ENCODE measurements at places on chromosomes 3 and 15.

GRCh38 chr15:39640665-39641064 is 59.8 kb downstream of the THBS1 start:
- DNase-seq, result no peak

DNA sequence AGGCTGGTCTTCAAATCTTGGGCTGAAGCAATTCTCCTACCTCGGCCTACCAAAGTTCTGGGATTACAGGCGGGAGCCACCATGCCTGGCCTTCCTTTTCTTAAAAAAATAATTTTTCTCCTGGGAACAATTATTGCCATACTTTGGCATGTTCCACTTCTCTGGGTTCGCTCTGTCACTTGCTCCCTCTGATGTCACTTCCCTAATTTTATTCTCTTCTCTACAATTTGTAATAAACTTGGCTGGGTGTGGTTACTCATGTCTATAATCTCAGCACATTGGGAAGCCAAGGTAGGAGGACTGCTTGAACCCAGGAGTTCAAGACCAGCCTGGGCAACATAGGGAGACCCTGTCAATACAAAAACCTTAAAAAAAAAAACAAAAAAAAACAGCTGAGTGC is 6.1 kb upstream of the IMPDH2 start:
- no peak for DNase-seq

GRCh38 chr3:72018343-72018984 is 233.5 kb upstream of the PROK2 start:
- DNase-seq, result no peak

GRCh38 chr3:160393346-160394008 is 5.5 kb downstream of the IFT80 start:
- DNase-seq, result no peak

DNA sequence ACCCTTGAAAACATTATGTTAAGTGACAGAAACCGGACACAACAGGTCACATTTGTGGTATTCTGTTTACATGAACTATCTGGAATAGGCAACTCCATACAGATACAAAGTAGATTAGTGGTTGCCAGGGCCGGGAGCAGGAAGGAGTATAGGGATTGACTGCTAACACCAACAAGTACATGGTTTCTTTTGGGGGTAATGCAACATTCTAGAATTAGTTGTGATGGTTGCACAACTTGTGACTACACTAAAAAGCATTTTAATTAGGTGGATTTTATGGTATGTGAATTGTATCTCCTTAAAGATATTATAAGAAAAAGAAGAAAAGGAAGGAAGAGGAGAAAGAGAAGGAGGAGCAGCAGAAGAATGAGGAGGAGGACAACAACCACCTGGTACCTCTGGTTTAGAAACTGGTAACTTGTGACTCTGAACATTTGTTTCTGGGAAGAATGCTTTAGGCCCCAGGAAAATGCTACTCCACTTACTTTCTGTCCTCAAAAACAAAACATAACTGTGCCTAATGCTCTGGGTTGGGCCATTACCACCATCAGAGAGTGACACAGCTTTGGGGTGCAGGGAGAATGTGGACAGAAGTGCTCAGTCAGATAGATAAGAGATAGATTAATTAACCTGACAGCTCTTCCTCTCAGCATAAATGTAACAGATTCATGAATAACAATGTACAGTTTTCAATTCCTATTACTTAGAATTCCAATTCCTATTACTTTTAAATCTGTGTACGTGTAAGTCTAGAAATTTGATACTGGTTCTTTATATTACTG is 20.3 kb downstream of the SETMAR start:
- DNase-seq, result no peak

DNA sequence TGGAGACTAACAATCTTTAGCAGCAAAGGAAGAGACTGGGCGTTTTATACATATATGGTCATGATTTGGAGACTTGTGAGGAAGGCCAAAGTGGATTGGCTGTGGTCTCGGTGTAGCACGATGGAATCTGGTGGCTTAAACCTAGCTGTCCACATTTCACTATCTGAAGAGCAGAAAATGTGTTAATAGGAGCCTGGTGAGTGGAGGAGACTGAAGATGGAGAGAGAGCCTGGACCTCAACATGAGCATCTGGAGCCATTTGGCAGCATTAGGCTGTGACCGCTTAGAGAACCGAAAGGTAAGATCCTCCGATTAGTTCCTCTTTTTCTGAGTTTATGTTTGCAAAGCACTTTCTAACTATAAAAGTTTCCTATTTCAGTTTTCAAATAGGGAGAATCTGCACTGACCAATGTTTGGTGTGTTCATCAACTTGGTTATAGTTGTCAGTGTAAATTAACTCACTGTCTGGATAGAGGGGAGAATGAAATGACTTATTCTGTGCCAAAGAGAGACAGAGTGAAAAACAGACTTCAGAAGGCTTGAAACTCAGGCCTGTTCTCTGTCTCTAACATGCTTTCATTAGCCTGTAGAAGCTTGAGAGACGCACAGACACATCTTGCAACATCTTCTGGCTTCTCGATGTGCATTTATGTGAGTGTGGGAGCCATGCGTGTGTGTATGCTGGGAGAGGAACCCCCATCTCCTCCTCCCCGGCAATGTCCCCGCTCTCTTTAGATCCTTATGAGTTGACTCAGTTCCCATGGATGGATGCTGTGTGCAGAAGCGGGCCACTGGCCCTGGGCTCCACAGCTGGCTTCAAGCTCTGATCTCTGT is 244.7 kb upstream of the TBL1XR1 start:
- no peak for DNase-seq

- no peak for DNase-seq
Observed at GRCh38 chr3:139234491-139234890, 109.3 kb upstream of the MRPS22 start.

DNA sequence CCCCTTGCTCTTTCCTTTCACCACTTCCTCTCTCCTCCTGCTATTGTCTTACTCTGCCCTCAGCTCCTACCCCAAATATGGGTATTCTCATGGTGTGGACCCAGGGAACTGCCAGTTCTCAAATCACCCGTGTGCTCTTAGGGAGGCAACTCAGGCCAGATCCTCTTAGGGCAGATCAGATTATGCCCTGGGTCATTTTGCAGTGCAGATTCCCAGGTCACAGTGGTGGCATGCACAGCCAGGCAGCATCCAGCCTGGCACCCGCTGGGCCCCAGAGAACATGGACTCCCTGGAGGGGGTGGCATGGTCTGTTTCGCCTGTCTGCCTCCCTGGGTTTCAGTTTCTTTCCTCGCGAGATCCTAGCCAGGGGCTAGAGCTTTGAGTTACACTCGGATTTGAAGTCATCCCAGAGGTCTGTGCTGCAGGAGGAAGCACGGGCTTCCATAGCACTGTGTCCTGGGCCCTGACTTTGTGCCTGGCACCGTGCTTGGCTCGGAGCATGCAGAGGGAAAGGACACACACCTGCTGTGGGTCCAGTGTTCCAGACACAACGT is 96.1 kb downstream of the TOP2B start:
- DNase-seq, result no peak

GRCh38 chr3:112606098-112606497 is 34.8 kb downstream of the CCDC80 start:
- DNase-seq, result no peak

DNA sequence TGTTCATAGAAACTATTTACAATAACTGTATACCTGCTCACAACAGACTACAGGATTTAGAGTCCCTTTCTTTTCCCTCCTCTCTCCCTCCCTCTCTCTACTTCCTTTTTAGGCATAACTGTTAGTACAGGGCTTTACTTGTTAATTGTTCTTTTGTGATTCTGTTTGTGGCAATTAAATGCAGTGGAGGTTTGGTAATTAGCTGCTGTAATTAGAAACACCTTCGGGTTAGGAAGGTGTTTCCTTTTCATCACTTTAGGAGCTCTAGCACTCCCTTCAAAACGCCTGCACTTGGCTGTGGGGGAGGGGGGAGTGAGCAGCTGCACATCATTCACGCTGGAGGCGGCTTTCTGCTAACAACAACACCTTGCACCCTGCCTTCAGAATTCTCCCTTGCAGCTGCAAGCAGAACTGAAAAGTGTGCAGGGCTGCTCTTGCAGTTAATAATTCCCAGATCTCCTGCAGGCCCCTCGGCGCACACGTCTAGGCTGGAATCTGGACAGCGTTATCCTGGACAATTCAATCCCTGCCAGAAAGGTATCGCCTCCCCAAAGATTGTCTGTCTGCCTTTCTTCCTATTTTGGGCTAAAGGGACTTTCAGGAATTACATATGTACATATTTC is 242.6 kb upstream of the RGMA start:
- DNase-seq, result no peak

GRCh38 chr3:127787571-127788365 is 34.5 kb downstream of the MGLL start:
- no peak for DNase-seq

DNA sequence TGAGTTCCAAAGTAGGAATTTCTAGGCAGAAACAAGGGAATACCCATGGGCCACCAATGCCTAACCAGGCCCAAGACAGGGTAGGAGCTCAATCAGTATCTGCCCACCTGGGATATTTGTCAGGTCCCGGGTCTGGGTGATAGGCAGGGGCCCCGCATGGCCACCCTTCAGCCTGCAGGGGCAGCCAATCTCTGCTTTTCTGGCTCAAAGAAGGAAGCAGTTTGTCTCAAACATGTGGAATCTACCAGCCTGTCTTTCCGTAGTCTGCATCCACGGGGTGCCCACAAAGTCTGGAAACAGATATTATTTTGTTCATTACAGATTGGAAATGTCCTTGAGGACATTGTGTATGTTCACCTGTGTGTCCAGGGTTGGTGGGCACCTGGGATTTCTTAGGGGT is 56.2 kb downstream of the CEMIP start:
- no peak for DNase-seq

Measured in coronary artery (tissue), 2 donors.